KG1 (cell line): ENCODE measurements at places on chromosomes 5 and 9.

DNA sequence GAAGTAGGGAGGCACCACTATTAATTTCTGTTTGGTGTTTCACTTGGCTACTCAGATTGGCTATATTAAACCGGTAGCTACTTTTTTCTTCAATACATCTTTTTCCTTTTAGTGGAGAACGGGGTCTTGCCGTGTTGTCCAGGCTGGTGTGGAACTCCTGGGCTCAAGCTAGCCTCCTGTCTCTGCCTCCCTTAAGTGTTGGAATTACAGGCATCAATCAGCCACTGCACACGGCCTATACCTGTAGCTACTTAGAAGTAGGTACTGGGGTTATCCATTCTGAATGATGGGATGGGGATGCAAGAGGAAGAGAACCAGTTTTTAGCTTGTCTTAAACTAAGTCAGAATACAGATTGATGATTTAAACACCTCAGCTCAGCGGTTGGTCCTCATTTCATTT, 1.7 kb downstream of the UBE2D2 start:
- no peak for DNase-seq

GRCh38 chr9:113989017-113989713, 88.9 kb downstream of the AMBP start:
- no peak for DNase-seq

DNA sequence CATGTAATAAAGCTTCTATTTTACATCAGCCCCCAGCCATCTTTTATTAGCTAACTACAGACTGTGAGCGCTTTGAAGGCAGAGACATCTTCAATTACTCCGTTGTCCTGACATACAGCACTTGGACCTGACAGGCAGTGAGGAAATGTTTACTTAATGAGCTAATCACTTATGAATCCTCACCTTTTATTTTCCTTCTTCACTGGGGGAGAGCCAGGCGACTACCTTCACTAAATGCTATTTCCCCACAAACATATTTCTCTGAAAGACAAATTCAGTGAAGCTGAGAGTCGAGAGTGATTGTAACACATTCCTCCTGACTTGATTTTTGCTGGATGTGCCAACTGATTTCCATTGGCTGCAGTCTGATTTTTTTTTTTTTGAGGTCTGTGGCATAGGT, 192.1 kb upstream of the CLINT1 start:
- DNase-seq, result no peak

GRCh38 chr5:159514229-159514810, 184.0 kb upstream of the IL12B start:
- no peak for DNase-seq

DNA sequence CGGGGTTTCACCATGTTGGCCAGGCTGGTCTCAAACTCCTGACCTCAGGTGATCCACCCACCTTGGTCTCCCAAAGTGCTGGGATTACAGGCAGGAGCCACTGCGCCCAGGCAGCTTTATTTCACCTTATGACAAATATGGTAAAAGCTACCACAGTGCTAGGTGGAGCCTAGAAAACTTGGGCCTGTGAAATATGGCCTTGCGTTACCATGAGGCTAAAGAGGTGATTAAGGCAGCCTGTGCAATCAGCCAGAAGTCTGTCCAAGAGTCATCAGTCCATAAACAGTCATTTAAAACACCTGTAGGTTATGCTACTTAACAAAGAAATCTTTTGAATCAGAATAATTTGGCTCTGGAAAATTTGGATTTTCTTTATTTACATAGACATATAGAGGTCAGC, 114.8 kb upstream of the ANKH start:
- no peak for DNase-seq

DNA sequence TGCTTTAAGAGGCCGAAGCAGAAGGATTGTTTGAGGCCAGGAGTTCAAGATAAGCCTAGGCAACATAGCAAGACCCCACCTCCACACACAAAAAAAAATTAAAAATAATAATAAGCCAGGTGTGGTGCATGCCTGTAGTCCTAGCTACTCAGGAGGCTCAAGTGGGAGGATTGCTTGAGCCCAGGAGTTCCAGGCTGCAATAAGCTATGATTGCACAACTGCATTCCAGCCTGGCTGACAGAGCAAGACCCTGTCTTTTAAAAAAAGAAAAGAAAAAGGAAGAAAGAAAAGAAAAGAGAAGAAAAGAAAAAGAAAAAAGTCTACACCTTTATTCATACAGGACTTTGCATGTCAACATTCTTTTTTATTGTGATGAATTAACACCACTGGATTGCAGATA, 2125.8 kb downstream of the MAT2B start:
- DNase-seq, result no peak

DNA sequence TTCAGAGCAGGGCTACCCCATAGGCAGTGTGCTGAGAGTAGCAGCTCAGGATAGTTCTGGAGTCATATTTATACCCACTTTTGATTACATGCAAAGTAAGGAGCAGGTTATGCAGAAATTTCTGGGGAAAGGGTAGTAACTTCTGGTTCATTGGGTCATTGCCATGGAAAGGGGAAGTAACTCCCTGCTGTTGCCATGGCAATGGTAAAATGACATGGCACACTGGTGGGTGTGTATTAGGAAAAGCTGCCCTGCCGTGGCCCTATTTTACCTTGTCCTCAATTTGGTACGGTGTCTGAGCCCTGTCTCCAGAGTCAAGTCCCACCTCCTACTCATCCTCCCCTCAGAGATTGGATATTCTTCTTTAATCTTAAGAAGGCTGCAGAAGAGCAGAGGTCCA, 526.7 kb upstream of the TYRP1 start:
- DNase-seq, result no peak

- no peak for DNase-seq
Observed at GRCh38 chr5:168844016-168844921, 265.1 kb upstream of the PANK3 start.

GRCh38 chr9:126374366-126374781, 47.7 kb downstream of the MVB12B start:
- peak; percentile 13 for DNase-seq

DNA sequence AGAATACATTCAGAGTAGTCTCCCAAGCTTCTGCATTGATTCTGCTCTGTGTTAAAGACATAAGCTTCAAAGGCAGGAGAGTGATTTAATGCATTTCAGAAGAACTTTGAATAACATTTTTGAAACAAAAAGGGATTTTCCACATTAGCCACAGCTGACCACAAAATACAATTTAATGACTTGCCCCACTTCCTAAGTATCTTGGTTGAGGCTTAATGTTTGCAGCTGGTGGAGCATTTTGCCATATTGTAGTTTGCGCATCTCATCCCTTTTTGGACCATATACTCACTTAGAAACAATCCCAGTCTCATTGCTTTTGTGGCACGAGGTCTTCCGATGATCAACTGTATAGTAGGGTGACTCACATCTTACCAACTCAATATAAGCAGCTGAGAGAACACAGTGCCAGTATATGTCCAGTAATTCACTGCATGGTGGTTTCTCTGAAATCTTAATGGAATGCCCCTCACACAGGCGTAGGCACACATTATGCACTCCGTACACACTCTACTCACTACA, 455.8 kb upstream of the PTGER4 start:
- DNase-seq, result no peak
